ENCODE measurements at places on chromosomes 6 and 20.

- no peak for DNase-seq
Measured at GRCh38 chr20:37867289-37868195, 35.4 kb upstream of the VSTM2L start.

GRCh38 chr6:34338811-34339210 is 53.7 kb downstream of the NUDT3 start:
- no peak for DNase-seq

GRCh38 chr6:107786709-107787588 is 37.2 kb downstream of the SCML4 start:
- DNase-seq: no peak

DNA sequence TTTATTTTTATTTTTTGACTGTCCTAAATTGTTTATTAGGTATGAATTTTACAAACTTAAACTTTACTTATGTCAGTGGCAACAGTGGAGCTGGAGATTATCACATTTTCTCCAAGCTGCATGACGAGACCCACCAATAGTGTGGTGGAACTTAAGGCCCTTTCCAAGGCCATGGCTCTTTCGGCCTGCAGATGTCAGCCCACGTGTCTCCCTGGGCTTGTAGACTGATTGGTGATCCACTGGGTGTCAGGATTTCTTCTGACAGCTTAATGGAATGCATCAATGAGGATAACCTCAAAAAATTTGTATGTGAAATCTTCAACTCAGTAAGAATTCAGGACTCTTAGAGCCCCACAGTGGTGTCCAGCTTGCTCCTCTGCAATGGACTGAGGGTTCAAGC is 32.3 kb upstream of the OVOL2 start:
- DNase-seq: no peak

DNA sequence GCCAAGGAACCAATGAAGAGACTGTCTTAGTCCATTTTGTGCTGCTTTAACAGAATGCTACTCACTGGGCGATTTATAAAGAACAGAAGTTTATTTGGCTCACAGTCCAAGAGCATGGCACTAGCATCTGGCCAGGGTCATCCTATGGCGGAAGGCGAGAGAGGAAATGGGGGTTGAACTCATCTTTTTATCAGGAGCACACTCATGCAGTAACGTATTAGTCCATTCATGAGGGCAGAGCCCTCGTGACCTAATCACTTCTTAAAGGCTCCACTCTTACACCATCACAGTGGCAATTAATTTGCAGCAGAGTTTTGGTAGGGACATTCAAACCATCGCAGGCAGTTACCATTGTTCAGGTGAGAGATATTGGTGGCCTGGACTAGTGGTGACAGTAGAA is 8.5 kb downstream of the ARFGEF2 start:
- DNase-seq: no peak

Measured in foreskin fibroblast (primary cell).